ENCODE measurements at places on chromosomes 5 and 9.

GRCh38 chr9:2016408-2017330 is 1.5 kb downstream of the SMARCA2 start:
- no peaks in the 10 kb centered on the region for H3K36me3 ChIP-seq
- peak overlapping the region; percentile 92 for H3K4me3 ChIP-seq
- H3K4me1 ChIP-seq, result peaks cover 18% of the 10 kb centered on the region
- peaks cover 24% of the 10 kb centered on the region for H3K27me3 ChIP-seq

DNA sequence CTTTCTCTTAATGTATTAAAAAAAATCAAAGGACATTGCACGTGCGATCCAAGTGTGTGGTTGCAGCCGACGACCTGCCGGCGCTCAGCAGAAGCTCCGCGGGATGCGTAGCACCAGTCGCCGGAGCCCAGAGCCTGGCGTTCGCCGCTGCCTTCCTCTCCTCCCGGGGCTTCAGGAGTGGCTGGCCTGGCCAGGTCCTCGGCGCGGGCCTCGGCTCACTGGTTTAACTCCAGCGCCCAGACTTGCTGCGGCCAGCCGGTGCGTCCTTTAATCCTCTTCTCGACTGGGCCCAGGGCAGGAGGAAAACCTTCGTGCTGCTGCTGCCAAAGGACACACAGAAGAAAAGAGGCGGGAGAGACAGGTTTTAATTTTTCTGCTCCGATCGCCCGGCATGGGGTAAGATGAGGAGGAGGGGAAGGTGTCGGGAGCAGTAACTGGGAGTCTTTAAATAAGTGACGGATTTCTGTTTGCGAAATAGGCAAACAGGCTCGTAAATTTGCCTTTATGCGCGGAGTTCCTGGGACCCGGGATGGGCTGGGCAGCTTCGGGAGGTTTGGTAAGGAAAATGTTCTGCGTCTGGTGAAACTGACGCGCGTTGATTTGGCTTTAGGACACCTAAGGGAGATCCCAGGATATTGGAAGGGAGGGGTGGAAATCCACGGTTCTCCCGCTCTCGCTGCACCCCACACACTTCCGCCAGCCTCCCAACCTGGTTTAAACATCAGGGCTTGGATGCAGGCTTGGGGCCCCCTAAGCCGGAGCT is 2.3 kb downstream of the HAND1 start:
- peaks cover 13% of the 10 kb centered on the region for H3K4me1 ChIP-seq
- H3K27ac ChIP-seq, result no peak overlapping the region
- no peaks in the 10 kb centered on the region for H3K36me3 ChIP-seq

DNA sequence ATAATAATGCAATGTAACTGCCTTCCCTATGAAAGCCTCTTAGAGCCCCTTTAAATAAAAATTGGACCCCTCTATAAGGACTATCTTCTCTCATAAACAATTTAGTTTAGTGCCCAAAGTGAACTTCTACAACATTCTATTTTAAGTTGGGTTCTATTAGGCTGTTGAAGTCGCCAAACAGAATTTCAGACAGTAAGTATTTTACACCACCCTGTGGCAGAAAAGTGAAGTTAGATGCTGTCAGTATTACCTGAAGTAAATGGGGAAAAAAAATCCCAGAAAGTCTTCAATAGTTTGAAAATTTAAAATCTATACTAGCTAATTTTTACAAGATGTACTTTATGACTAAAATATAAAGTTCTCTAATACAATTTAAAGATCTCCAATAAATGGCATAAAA is 29.5 kb downstream of the CAAP1 start:
- DNase-seq, result no peak
- H3K27me3 ChIP-seq, result no peaks in the 10 kb centered on the region
- H3K4me3 ChIP-seq, result no peak overlapping the region
- peaks cover 2% of the 10 kb centered on the region for H3K4me1 ChIP-seq
- no peak overlapping the region for H3K27ac ChIP-seq

- H3K27ac ChIP-seq, result no peak overlapping the region
- no peaks in the 10 kb centered on the region for H3K36me3 ChIP-seq
- H3K4me1 ChIP-seq, result no peaks in the 10 kb centered on the region
- no peak overlapping the region for H3K4me3 ChIP-seq
- peaks cover 14% of the 10 kb centered on the region for H3K27me3 ChIP-seq
These were observed 1.1 kb upstream of the TSPAN17 start for GRCh38 chr5:176646049-176646706.

DNA sequence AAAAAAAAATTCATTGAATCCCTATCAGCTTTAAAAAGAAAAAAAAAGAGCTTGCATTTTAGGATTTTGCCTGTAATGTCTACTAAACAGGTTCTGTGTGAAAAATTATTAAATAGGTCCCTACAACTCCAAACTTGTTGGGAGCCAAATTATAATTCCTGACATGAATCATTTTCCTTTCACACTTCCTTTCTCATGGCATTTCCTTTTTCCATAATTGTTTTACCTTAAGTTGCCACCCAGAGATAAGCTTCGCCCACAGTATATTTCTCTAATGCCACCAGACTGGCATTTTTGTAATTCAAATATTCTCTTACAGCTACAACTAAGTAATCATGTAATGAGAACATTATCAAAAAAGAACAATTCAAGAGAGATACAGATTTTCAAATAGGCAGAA is 348.8 kb downstream of the EFNA5 start:
- DNase-seq, result no peak
- H3K4me3 ChIP-seq, result no peak overlapping the region
- H3K27ac ChIP-seq, result no peak overlapping the region
- H3K4me1 ChIP-seq, result peaks cover 3% of the 10 kb centered on the region
- H3K36me3 ChIP-seq, result no peaks in the 10 kb centered on the region
- H3K27me3 ChIP-seq, result no peaks in the 10 kb centered on the region

GRCh38 chr5:61327760-61328753 is 4.0 kb upstream of the ZSWIM6 start:
- H3K4me3 ChIP-seq, result no peak overlapping the region
- H3K27ac ChIP-seq, result peak overlapping the region; percentile 47
- peaks cover 21% of the 10 kb centered on the region for H3K27me3 ChIP-seq
- DNase-seq, result no peak
- peaks cover 19% of the 10 kb centered on the region for H3K4me1 ChIP-seq

DNA sequence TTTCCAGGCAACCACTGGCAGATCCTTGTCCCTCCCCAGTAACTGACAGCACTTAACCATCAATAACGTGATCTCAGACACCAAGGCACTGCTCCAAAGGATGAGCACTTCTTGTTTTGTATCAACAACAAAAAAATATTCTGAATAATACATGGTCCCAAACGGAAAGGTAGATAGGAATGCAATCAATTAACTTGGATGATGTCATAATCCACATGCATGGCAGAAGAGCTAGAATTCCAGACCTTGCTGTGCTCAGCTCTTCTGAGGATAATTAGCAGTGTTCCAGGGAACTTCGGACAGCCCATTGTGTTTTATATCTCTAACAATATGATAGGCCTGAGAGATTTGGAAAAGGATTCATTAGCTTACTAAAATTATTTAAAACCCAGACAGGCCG is 288.4 kb upstream of the PCSK5 start:
- no peak for DNase-seq
- peaks cover 12% of the 10 kb centered on the region for H3K27me3 ChIP-seq
- H3K27ac ChIP-seq, result no peak overlapping the region
- H3K4me3 ChIP-seq, result no peak overlapping the region
- H3K36me3 ChIP-seq, result no peaks in the 10 kb centered on the region

- no peaks in the 10 kb centered on the region for H3K27me3 ChIP-seq
- no peak for DNase-seq
- H3K36me3 ChIP-seq, result no peaks in the 10 kb centered on the region
- no peaks in the 10 kb centered on the region for H3K4me1 ChIP-seq
- no peak overlapping the region for H3K4me3 ChIP-seq
These were observed 308.2 kb downstream of the ANXA1 start for GRCh38 chr9:73459817-73460216.

DNA sequence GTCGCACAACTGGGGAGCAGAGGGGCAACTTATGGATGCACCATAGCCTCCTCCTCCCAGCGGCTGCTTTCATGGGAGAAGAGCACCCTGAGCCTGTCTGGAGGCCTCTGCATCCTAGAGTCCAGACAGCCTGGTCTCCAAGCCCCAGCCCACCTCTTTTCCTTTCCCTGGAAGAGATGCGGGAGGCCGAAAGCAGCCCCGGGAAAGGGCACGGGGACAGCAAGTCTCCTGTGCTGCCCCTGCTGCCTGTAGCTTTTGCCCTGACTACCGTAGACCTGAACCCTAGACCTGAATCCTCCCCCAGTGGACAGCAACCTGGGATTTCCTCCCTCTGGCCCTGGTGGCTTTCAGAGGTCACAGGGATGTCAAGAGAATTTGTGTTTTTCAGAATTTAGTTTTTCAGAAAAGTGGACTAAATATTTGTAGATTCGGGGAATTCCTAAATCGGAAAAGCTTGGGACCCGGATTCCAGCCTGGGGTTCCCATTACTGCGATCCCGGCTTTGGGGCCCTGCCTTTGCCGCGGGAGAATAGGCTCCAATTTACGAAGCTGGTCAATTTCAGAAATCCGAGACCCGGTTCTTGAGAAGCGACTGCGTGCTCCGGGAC is 4.3 kb upstream of the PITX1 start:
- DNase-seq, result no peak
- peaks cover 11% of the 10 kb centered on the region for H3K4me1 ChIP-seq
- H3K27ac ChIP-seq, result no peak overlapping the region
- peaks cover 76% of the 10 kb centered on the region for H3K27me3 ChIP-seq
- H3K4me3 ChIP-seq, result no peak overlapping the region
- H3K36me3 ChIP-seq, result no peaks in the 10 kb centered on the region

DNA sequence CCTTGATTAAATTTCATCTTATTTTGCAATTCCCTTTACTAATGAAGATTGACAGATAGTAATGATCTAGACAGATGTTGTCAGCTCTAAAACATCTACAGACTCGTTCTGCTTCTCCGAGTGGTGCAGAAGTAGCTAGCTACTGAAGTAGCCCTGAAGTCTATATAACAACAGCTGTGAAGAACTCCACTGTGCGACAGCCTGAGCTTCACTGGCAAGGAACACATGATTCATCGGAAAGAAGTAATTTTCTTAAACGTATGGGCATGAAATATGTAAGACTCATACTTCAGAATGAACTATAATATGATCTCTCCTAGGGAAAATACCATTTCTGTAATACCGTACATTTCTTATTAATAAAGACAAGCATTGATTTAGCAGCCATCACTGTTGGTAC is 96.2 kb downstream of the TRPM3 start:
- no peaks in the 10 kb centered on the region for H3K27me3 ChIP-seq
- H3K4me1 ChIP-seq, result no peaks in the 10 kb centered on the region
- H3K27ac ChIP-seq, result no peak overlapping the region
- no peaks in the 10 kb centered on the region for H3K36me3 ChIP-seq
- DNase-seq, result no peak

DNA sequence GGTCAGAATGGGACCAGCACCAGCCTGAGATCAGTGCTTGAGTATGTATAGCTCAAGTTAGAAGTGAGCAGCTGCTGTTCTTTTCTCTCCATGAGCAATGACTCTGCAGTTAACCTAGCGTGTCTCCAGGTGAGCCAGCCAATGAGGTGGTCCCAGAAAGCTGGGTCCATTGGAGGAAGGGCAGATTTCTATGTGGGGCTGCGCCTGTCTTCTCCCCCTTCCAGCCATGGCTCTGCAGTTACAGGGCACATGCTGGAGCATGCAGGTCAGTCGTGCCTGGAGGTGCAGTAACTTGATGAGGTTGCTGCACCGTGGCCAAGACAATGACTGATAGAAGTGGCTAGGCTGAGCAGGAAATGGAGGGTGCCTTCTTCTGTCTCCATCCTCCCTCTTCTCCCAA is 29.6 kb upstream of the CXCL14 start:
- no peak overlapping the region for H3K27ac ChIP-seq
- no peaks in the 10 kb centered on the region for H3K36me3 ChIP-seq
- no peak for DNase-seq
- H3K27me3 ChIP-seq, result peaks cover 7% of the 10 kb centered on the region

DNA sequence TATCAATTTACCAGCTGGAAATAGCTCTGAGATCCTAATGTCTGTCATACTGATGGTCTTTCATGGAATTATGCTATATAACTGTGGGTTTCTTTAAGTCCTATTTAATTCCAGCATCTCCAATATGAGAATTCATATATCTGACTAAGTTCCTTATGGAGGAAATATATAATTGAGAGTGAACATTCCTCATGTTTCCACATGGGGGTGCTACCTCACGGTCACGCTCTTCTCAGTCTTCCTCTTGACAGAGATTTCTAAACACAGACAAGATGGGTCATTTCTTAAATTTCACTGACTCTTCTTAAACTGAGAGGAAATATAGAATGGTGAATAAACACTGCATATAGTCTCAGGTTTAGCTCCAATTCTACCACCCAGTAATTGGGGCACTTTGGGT is 212.1 kb downstream of the SLF1 start:
- H3K27ac ChIP-seq, result no peak overlapping the region
- H3K27me3 ChIP-seq, result peaks cover 4% of the 10 kb centered on the region
- no peak overlapping the region for H3K4me3 ChIP-seq
- H3K36me3 ChIP-seq, result no peaks in the 10 kb centered on the region
- peaks cover 2% of the 10 kb centered on the region for H3K4me1 ChIP-seq
- DNase-seq, result no peak

DNA sequence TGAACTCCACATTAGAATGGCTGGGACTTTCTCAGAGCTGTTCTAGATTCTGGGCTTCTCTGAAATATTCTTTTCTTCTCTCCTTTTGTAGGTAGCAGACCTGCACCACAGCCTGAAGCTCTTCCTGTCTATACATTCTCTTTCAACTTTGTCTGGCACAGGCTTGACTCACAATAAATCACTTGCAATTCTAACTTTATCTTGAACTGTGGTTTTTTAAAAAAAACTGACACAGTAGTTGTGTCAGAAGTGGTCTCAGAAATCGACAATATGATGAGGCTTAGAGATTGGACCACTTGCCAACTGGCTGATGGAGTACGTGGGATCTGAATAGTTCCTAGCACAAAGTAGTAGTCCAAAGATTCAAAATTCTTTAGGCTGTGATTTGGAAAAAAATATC is 24.1 kb upstream of the CDH9 start:
- H3K4me3 ChIP-seq, result no peak overlapping the region
- no peaks in the 10 kb centered on the region for H3K36me3 ChIP-seq
- no peaks in the 10 kb centered on the region for H3K27me3 ChIP-seq
- H3K4me1 ChIP-seq, result peaks cover 2% of the 10 kb centered on the region
- H3K27ac ChIP-seq, result no peak overlapping the region
- DNase-seq, result no peak

GRCh38 chr9:23232831-23233230 is 593.2 kb downstream of the ELAVL2 start:
- no peak overlapping the region for H3K27ac ChIP-seq
- no peaks in the 10 kb centered on the region for H3K36me3 ChIP-seq

- no peak for DNase-seq
- H3K4me3 ChIP-seq, result no peak overlapping the region
- H3K36me3 ChIP-seq, result peaks cover 9% of the 10 kb centered on the region
- H3K27ac ChIP-seq, result no peak overlapping the region
These were observed 84.8 kb downstream of the MVB12B start for GRCh38 chr9:126411225-126411947.

- H3K4me3 ChIP-seq, result no peak overlapping the region
- H3K27me3 ChIP-seq, result no peaks in the 10 kb centered on the region
- no peak for DNase-seq
- H3K27ac ChIP-seq, result peak overlapping the region; percentile 6
- H3K4me1 ChIP-seq, result peaks cover 4% of the 10 kb centered on the region
- peaks cover 2% of the 10 kb centered on the region for H3K36me3 ChIP-seq
These were observed 155.6 kb downstream of the CRB2 start for GRCh38 chr9:123511326-123512277.

All from progenitor cell of endocrine pancreas (in vitro differentiated cells).